Aorta (tissue), 5 donors: ENCODE measurements at places on chromosomes 5 and 9. TPM values are rescaled to one million over a fixed set of nuclear protein-coding genes. Genes with fewer than 3 reads are reported as not detected.

Gene ANKRD34B
- total RNA-seq, result not detected

DNA sequence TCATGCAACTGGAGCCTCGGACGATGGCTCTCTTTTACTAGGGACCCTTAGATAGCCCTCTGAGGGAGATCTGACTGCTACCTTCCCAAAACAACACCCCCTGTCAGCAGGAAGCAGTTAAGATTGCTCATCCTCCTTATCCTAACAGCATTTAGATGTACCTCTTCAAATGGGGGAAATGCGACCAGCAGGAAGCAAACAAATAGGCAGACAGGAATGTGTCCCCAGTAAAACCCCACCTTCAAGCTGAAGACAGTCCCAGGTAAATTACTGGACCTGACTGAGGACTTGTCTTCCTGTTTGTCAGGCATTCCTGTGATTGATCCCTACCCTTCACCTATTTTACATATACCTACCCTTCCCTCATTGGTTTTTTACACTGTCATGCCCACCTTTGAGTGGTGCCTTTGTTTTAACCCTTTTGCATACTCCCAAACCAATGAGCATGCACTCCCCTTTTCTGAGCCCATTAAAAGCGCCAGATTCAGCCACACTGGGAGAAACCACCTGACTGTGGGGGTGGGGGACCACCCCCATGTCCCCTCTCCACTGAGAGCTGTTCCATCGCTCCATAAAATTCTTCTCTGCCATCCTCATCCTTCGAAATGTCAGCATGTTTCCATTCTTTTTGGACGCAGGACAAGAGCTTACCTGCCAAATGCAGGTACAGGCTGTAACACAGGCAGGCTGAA, 954.0 kb upstream of the CDH6 start:
- peak; percentile 13 for DNase-seq

- no peak for DNase-seq
Observed at GRCh38 chr5:15074651-15075050, 203.1 kb upstream of the ANKH start.

GRCh38 chr5:163941079-163941478, 435.7 kb downstream of the MAT2B start:
- DNase-seq, result no peak

Gene GRXCR2
- total RNA-seq, result not detected

- no peak for DNase-seq
Observed at GRCh38 chr9:136142859-136143214, 24.2 kb upstream of the TMEM250 start.

Gene PRDM9
- total RNA-seq, result not detected

DNA sequence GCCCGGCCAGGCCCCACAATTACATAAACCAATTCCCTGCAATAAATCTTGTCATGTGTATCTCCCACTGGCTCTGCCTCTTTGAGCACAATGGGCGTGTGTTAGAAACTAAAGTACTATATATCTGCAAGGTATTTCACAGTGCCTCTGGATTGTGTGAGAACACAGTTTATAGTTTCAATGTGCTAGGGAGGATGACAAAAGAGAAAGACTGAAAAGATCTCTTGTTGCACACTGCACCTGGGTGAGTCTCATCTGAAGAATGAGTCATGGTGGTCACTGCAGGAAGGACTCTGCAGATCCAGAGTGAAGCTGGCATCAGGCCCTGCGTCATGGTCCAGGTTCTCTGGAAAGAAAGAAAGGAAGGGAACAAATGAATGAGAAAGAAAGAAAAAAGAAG, 20.7 kb upstream of the CTSV start:
- DNase-seq, result no peak

GRCh38 chr9:22052376-22052945, 43.4 kb upstream of the CDKN2B start:
- DNase-seq, result no peak

Gene PCDHA1
- total RNA-seq, result not detected

- DNase-seq, result no peak
Observed at GRCh38 chr9:109977521-109977920, 197.5 kb downstream of the PALM2AKAP2 start.

DNA sequence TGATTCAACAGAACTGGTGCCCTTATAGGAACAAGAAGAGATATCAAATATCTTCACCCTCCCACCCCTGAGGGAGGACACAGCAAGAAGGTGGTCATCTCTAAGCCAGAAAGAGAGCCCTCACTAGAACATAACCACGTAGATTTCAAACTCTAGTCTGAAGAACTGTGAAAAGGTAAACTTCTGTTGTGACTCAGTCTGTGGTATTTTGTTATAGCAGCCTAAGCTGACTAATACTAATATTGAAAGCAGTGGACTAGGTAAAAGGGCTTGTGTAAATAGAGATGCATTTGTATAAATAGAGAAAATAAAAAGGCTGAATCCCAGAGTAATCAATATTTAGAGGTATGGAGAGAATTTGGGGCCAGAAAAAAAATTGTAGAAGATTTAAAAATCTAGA, 157.6 kb upstream of the CCNH start:
- DNase-seq, result no peak

DNA sequence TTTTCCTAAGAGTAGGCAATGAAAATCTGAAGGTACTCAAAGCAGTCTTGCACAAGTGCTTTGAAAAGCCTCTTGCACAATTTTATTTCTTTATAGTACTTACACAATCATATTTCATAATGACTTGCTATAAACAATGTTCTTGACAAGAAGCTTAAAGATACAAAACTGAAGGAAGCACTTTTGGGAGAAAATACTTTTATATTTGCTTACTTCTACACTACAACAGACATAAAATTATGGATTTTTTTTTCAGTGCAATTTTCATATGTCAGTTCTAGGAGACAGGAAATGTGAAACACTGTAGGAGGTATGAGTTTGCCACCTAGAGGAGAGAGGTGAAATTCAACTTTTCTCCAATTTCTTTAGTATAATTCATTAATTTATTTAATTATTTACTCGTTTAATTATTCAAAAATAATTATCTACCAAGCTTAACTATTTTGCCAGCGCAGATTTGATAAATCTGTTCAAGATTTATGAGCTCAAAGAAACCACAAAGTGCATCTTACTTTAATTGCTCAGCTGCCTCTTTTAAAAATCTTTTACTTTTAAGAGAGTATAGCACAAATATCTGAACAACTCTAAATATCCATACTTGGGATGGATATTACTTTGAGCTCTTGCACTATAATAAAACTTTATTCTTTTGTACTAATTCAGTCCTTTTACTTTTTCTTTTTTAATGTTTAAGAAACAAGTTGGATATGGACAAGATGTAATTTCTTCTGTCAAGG, 29.0 kb upstream of the CDKN2B start:
- no peak for DNase-seq

DNA sequence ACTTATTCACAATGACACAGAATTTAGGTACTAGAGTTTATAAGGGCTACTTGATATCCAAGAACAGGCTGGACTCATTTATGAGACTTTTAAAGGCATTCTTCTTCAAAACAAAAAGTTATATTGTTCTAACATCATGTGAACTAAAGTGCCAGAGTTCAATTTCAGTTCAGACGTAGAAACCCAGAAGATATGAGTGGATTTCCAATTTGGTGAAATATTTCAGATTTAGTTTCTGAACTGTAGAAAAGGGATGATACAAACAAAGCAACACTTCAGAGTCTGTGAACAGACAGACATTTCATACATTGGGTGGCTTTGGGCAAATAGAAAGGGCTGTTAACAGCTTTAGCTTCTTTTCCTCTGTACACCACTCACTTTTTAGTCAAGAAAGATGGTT, 384.0 kb downstream of the NR2F1-AS1 start:
- DNase-seq, result no peak

Gene PDGFRB
- total RNA-seq, result 217 TPM

Gene TLR4
- total RNA-seq, result 37.2 TPM

Gene SPEF2
- 10.9 TPM for total RNA-seq

GRCh38 chr9:130177898-130178805, 5.9 kb downstream of the NCS1 start:
- DNase-seq, result no peak

Gene CCDC192
- not detected for total RNA-seq

Gene NSA2
- total RNA-seq, result 50.9 TPM

GRCh38 chr5:20291766-20292165, 303.8 kb upstream of the CDH18 start:
- no peak for DNase-seq

DNA sequence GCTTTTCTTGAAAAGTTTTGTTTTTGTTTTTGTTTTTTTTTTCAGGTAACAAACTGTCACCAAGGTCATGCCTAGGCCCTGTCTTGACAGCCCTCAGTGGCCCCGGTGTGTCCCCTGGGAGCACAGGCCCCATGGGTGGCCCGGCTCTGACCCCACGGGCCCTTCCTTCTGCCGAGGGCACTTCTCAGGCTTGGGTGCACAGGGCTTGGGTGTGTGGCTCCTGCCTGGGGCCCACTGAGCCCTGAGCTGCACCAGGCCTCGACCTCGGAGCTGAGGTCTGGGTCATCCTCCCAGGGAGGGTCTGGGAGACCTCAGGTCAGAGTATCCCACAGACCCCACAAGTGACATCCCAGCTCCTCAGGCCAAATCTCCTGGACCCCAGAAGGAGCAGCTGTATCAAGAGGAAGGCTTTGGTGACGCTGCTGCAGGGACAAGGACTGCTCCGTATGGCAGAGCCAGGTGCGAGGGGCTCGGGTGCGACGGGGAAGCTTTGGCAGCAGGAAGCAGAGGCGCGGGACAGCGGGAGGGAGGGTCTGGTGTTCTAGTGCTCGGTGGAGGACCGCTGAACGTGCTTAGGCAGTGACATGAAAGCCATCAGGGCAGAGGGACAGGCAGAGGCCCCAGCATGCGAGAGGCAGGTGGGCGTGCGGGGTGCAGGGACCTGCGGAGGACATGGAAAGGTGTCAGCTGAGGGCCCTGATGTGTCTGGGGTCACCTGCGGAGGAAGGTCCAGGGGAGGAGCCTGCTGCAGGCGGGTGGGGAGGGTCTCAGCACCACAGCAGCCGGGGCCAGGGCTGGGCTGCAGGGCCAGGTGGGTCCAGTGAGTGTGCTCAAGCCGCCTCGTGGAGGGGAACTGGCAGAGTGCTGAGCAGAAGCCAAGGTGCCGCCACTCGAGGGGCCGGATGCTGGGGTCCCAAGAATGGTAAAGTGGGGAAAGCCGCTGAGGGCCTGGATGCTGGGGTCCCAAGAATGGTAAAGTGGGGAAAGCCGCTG, 18.4 kb upstream of the SLC9A3 start:
- peak; percentile 33 for DNase-seq

DNA sequence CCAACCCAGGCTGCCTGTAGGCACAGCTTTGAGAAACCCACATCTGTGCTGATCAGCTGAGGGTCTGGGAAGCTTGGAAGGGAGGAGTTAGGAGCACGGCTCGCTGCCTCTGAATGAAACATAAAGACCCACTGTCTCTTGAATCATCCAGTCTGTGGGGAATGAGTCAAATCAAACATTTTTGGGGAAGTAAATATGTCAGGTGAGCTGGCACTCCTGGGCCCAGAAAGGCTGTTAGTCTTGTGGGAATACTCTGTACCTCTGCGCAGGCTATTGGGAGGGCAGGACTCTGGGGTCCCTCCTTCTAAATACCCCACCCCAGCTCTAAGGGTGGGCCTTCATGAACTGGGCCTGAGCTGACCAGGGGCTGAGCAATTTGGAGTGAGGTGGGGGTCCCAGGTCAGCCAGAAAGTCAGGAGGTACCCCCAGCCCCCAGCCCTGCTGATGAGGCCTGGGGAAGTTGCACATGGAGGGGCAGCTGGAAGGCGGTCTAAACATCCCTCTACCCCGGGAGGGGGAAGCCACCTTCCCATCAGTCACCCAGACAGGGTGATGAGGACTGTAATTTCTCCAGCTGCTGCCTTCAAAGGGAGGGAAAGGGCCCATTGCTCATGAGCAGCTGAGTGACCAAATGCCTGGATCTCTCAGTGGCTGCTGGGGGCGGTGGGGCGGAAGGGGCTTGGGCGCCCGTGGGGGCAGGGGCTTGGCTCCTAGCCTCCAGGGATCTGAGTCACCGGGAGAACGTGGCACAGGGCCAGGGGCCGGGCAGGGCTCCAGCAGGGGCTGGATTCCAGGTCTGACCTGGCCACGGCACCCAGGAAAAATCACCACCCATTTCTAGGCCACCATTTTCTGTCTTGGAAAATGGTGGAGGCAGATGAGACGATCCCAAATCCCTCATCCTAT, 10.8 kb downstream of the FIBCD1 start:
- no peak for DNase-seq

DNA sequence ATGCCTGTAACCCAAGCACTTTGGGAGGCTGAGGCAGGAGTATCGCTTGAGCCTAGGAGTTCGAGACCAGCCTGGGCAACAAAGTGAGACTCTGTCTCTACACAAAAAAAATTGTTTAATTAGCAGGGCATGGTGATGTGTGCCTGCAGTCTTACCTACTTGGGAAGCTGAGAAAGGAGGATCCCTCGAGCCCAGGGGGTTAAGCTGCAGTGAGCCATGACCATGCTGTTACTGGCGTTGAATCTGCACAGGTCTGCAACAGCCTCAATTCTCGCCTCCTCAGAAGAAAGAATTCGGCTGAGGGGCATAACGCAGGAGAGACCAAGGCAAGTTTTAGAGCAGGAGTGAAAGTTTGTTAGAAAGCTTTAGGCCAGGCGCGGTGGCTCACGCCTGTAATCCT, 18.0 kb downstream of the CCT5 start:
- DNase-seq, result no peak

- no peak for DNase-seq
Observed at GRCh38 chr5:115257981-115258380, 4.7 kb downstream of the PGGT1B start.

DNA sequence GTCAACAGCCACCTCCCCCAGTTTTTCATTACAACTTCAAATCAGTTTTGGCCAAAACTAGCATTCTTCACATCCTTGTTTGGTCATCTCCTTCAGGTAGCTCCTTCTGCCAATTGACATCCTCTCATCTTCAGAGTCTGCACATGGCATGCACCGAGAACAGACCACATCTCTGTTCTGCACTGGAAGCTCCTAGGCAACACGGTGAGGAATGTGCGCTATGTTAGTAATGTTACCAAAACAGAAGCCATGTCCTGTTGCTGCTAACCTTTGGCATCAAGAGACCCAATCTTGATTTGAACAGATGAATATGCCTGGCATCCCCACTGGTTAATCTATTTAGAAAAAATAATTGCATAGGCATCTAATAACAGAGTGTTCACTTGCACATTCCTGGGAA, 5.1 kb upstream of the HK3 start:
- DNase-seq, result no peak

Gene CYLC2
- total RNA-seq, result not detected

DNA sequence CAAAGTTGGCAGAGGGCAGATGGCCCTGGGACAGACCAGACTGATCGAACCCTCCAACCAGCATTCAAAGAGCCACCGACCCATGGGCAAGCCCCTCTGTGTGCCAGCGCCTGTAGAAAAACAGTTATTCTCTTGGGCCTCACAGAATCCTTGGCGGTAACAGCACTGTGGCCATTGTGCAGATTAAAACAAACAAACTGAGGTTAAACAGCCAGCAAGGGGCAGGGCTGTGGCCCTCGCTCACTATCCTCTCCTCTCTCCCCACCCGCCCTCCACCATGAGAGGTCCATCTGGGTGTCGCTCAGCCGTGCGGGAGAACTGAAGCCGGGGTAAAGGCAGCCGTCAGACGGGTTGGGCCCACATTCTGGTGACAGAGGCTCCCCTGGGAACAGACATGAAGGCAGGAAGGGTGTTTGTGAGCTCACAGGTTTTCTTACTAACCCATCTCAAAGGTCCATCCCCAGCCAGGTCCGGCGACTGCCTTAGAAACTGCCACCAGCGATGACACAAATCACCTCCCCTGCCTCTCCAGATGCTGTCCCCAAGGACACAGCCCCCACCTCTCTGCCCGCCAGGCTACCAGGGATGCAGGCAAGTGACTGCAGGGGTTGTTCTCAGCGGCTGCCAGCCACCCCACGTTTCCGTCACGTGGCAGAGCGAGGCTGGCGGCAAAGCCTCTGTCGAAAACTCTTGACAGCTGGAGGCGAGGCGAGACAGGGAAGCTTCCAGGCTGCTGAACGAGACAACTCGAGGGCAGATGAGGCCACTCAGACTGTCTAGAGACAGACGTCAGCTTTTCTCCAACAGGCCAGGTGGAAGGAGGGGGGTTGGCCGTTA, 75.8 kb upstream of the SARDH start:
- no peak for DNase-seq
